ENCODE measurements at places on chromosomes 2 and 18. TPM values are rescaled to one million over a fixed set of nuclear protein-coding genes. Genes with fewer than 3 reads are reported as not detected.

Gene FAM124B
- total RNA-seq = 0.44 TPM

Gene ALPP
- total RNA-seq = under 0.01 TPM

Gene ZNF513
- total RNA-seq = 9.3 TPM

Gene GALNT14
- total RNA-seq = 0.66 TPM

Measured in smooth muscle cell of trachea (primary cell).